ENCODE measurements at places on chromosomes 5 and 9. TPM values are rescaled to one million over a fixed set of nuclear protein-coding genes. Genes with fewer than 3 reads are reported as not detected.

- no peaks in the 10 kb centered on the region for H3K27me3 ChIP-seq
- no peak overlapping the region for H3K4me3 ChIP-seq
- H3K27ac ChIP-seq, result no peak overlapping the region
- DNase-seq, result no peak
- H3K36me3 ChIP-seq, result peaks cover 14% of the 10 kb centered on the region
Observed at GRCh38 chr5:65461490-65461889, 20.2 kb downstream of the ADAMTS6 start.

Gene SLC25A2
- total RNA-seq, result 0.62 TPM

- H3K36me3 ChIP-seq, result no peaks in the 10 kb centered on the region
- H3K27me3 ChIP-seq, result peaks cover 2% of the 10 kb centered on the region
- H3K27ac ChIP-seq, result no peak overlapping the region
- DNase-seq, result no peak
Observed at GRCh38 chr5:172534229-172535107, 80.1 kb upstream of the SH3PXD2B start.

Gene TUSC1
- 3.8 TPM for total RNA-seq

DNA sequence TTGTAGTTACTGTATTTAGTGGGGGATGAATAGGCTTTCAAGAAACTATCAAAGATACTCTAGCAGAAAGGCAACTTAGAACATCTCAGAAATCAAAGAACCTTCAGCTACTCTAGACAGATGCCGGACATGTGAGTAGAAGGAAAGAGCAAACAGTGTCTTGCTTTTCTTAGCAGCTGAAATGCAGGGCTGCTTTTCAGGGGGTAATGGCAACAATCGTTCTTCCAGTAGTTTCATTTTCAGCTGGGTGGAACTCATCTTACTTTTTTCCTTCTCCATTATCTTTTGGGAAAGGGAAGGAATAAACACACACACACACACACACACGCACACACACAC, 281.6 kb downstream of the CRB2 start:
- no peak overlapping the region for H3K27ac ChIP-seq
- peaks cover 3% of the 10 kb centered on the region for H3K4me1 ChIP-seq
- no peak overlapping the region for H3K4me3 ChIP-seq

GRCh38 chr5:125750861-125751186, 672.4 kb upstream of the GRAMD2B start:
- H3K36me3 ChIP-seq, result no peaks in the 10 kb centered on the region
- no peaks in the 10 kb centered on the region for H3K4me1 ChIP-seq
- H3K27ac ChIP-seq, result no peak overlapping the region
- no peak for DNase-seq
- H3K27me3 ChIP-seq, result no peaks in the 10 kb centered on the region

DNA sequence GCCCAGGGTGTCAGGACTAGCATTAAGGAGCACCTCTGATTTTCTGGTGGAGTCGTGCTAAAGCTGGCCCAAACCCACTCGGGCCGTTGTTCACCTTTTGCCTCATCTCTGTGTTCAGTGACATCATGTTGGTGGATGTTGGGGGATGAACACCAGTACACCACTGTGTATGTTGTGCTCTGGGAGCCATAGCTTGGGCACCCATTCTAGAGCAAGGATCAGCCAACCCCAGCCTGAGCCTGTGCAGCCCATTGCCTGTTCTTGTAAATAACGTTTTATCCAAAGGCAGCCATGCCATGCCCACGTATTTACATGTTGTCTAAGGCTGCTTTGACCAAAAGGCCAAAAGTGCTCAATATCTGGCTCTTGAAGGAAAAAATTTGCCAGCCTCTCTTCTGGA, 245.6 kb downstream of the FANCC start:
- no peak for DNase-seq
- no peaks in the 10 kb centered on the region for H3K36me3 ChIP-seq
- no peaks in the 10 kb centered on the region for H3K4me1 ChIP-seq
- H3K27me3 ChIP-seq, result peaks cover 4% of the 10 kb centered on the region
- H3K4me3 ChIP-seq, result no peak overlapping the region

- H3K27ac ChIP-seq, result no peak overlapping the region
- H3K4me1 ChIP-seq, result no peaks in the 10 kb centered on the region
- H3K36me3 ChIP-seq, result no peaks in the 10 kb centered on the region
- no peak overlapping the region for H3K4me3 ChIP-seq
Observed at GRCh38 chr5:38789134-38789533, 56.7 kb upstream of the OSMR start.

Gene SLC4A9
- total RNA-seq, result 0.23 TPM

GRCh38 chr5:118593003-118593328, 395.4 kb downstream of the DTWD2 start:
- H3K4me3 ChIP-seq, result no peak overlapping the region
- H3K36me3 ChIP-seq, result no peaks in the 10 kb centered on the region
- H3K27me3 ChIP-seq, result peaks cover 3% of the 10 kb centered on the region

Gene PDZD2
- total RNA-seq, result 71.1 TPM

Gene NUTM2G
- not detected for total RNA-seq

Gene PDCD1LG2
- total RNA-seq, result not detected

DNA sequence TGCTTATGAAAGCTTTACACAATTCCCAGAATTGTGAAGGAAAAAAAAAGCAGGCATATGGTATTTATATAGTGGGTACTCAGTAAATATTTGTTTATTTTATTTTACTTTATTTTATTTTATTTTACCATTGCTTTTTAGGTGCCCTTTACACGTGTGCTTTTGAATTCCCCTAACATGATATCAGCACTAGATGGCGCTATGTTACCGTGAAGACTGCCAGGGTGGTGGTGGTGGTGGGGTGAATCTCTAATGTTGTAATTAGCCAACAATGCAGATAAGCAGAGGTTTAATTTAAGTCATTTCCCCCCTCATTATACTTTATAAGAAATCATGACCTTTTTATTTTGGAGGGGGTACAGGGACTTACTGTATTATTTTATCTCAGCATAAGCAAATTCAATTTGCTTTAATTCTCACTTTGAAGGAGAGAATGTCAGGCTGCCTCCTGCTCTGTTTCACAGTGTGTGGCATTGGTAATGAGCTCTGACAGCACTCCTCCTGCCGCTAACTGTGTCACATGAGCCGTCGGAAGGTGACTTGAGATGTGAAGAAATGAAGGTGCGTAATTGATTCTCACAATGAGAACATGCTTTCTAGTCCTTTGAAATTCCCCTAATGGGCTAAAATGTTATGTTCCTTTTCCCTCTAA, 165.6 kb downstream of the YTHDC2 start:
- peak; percentile 62 for DNase-seq
- H3K27me3 ChIP-seq, result no peaks in the 10 kb centered on the region
- H3K27ac ChIP-seq, result no peak overlapping the region
- H3K4me3 ChIP-seq, result no peak overlapping the region
- H3K36me3 ChIP-seq, result no peaks in the 10 kb centered on the region

GRCh38 chr9:129745200-129745599, 7.6 kb downstream of the PTGES start:
- no peak for DNase-seq
- no peaks in the 10 kb centered on the region for H3K36me3 ChIP-seq
- no peak overlapping the region for H3K27ac ChIP-seq
- H3K4me1 ChIP-seq, result no peaks in the 10 kb centered on the region
- H3K4me3 ChIP-seq, result no peak overlapping the region

DNA sequence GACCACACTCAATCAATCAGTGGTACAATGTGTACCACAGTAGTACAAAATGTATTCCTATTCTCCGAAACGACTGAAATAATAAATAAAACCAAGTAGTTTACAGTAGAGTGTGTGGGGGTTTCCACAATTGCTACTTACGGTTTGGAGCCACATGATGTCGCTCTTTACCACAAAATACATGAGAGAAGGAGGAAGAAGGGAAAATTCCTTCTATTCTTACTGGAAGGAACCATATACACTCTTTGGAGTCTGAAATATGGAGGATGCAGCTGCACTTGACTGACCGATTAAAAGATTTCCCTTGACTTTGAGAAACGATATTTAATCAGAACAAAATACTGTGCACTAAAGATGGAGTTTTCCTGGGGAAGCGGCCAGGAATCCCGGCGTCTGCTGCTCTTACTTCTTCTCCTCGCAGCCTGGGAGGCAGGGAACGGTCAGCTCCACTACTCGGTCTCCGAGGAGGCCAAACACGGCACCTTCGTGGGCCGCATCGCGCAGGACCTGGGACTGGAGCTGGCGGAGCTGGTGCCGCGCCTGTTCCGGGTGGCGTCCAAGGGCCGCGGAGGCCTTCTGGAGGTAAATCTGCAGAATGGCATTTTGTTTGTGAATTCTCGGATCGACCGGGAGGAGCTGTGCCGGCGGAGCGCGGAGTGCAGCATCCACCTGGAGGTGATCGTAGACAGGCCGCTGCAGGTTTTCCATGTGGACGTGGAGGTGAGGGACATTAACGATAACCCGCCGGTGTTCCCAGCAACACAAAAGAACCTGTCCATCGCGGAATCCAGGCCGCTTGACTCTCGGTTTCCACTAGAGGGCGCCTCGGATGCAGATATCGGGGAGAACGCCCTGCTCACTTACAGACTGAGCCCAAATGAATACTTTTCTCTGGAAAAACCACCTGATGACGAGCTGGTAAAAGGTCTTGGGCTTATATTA, at the start of gene PCDHA4:
PCDHA4 (plus strand) TSS at position 235 of the 942 bp plus-strand sequence.
- H3K4me1 ChIP-seq, result peaks cover 10% of the 10 kb centered on the region
- peaks cover 4% of the 10 kb centered on the region for H3K27me3 ChIP-seq
- peak within 1 kb of the TSS; percentile 87 for H3K4me3 ChIP-seq
- peak; percentile 88 for DNase-seq
- peaks cover 14% of the 10 kb centered on the region for H3K36me3 ChIP-seq

DNA sequence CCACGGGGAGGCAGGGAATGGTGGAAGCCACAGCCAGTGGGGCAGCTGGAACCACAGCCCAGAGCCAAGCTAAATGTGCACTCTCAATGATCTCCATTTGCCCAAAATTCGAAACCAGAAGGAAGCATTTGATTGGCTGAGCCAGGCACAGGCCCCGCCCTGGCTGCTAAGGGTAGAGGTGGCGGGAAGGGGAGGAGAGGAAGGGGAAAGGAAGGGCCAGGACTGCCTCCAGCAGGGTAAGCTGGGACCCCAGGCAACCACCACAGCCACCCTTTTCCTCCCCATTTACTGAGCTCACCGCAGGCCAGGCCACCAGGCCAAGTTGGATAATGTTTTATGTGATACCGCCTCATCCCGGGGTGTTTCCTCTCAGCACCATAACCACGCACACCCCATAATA, 100.3 kb upstream of the RAPGEF1 start:
- no peaks in the 10 kb centered on the region for H3K36me3 ChIP-seq
- H3K4me1 ChIP-seq, result peaks cover 8% of the 10 kb centered on the region
- H3K4me3 ChIP-seq, result no peak overlapping the region
- H3K27ac ChIP-seq, result no peak overlapping the region
- peaks cover 12% of the 10 kb centered on the region for H3K27me3 ChIP-seq
- no peak for DNase-seq

GRCh38 chr9:77983320-77983662, 48.3 kb downstream of the GNAQ start:
- H3K27ac ChIP-seq, result no peak overlapping the region
- DNase-seq, result no peak
- H3K4me1 ChIP-seq, result peaks cover 68% of the 10 kb centered on the region
- H3K36me3 ChIP-seq, result peaks cover 5% of the 10 kb centered on the region

DNA sequence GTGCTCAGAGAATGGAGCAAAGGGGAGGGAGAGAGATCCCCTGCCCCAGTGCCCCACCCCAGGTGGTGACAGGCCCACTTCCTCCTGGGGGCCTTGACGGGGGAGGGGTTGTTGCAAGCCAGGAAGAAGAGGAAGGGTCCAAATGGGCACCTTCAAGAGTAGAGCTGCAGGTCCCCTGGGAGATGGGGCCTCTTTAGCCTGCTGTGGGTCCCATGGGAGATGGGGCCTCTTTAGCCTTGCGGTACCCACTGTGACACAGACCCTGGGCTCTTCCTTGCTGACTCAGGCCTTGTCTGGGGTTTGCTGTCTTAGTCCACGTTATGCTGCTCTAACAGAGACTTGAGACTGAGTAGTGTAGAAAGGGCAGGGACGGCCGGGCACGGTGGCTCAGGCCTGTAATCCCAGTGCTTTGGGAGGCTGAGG, 9.6 kb upstream of the TOR4A start:
- peaks cover 19% of the 10 kb centered on the region for H3K36me3 ChIP-seq
- no peaks in the 10 kb centered on the region for H3K4me1 ChIP-seq
- peaks cover 5% of the 10 kb centered on the region for H3K27me3 ChIP-seq
- no peak for DNase-seq
- no peak overlapping the region for H3K27ac ChIP-seq

Gene SPINK1
- total RNA-seq, result not detected

DNA sequence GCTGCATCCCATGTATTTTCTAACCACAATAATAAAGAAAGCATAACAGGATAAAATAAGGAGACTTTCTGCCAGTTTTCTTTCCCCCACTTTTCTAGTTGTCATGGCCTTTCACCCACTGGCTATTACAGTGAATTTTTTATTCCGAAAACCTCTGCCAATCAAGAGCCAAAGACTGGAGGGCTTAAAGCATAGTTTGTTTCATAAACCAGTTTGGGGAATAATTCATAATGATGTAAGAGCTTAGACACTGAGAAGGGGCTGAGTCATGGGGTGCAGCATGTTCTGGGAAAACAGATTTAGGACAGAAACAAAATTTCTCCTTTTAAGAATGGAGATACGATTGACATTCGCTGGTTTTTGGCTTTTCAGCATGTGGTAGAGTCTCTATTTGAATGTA, 4.4 kb upstream of the GLIPR2 start:
- H3K27me3 ChIP-seq, result peaks cover 9% of the 10 kb centered on the region
- peaks cover under 1% of the 10 kb centered on the region for H3K36me3 ChIP-seq
- H3K4me1 ChIP-seq, result peaks cover under 1% of the 10 kb centered on the region
- DNase-seq, result no peak

DNA sequence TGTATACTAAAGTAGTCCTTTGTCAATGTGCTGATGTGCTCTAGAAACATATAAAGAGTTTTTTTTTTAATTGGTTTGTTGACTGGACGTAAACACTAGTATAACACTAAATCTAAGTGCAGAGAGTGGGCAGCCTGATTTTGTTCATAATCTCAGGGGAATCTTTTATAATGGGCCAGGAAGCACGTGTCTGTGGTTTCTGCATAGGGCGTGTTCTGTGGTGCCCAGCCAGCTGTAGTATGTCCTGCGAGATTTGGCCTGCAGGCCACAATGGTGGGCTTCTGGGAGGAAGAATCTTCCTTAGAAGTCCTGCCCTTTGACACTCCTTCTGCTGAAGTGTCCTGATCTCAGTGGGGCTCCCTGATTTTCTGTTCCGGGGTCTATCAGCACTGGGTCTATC, 49.0 kb upstream of the DHFR start:
- peak overlapping the region; percentile 45 for H3K27ac ChIP-seq
- H3K4me1 ChIP-seq, result peaks cover 20% of the 10 kb centered on the region
- H3K4me3 ChIP-seq, result no peak overlapping the region

Gene SAP30L
- total RNA-seq, result 40.8 TPM

DNA sequence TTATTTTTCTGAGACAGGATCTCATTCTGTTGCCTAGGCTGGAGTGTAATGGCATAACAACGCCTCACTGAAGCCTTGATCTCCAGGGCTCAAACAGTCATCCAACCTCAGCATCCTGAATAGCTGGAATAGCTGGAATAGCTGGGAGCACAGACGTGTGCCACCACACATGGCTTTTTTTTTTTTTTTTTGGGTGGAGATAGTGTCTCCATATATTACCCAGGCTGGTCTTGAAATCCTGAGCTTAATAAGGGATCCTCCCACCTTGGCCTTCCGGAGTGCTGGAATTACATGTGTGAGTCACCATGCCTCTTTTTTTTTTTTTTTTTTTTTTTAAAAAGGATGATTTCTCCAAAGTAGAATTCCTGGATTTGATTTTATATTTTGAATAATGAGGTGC, 60.7 kb downstream of the NSD1 start:
- no peak for DNase-seq
- H3K36me3 ChIP-seq, result peaks cover 20% of the 10 kb centered on the region
- H3K27me3 ChIP-seq, result no peaks in the 10 kb centered on the region
- no peak overlapping the region for H3K27ac ChIP-seq
- H3K4me1 ChIP-seq, result no peaks in the 10 kb centered on the region

- no peaks in the 10 kb centered on the region for H3K27me3 ChIP-seq
- H3K27ac ChIP-seq, result no peak overlapping the region
- H3K4me3 ChIP-seq, result no peak overlapping the region
- no peaks in the 10 kb centered on the region for H3K36me3 ChIP-seq
- H3K4me1 ChIP-seq, result peaks cover 11% of the 10 kb centered on the region
Observed at GRCh38 chr9:108836319-108836718, 19.5 kb downstream of the ACTL7B start.

All from endothelial cell (in vitro differentiated cells).